ENCODE measurements at places on chromosomes 11 and 22.

GRCh38 chr11:87298155-87298554, 260.4 kb downstream of the TMEM135 start:
- no peak for DNase-seq

DNA sequence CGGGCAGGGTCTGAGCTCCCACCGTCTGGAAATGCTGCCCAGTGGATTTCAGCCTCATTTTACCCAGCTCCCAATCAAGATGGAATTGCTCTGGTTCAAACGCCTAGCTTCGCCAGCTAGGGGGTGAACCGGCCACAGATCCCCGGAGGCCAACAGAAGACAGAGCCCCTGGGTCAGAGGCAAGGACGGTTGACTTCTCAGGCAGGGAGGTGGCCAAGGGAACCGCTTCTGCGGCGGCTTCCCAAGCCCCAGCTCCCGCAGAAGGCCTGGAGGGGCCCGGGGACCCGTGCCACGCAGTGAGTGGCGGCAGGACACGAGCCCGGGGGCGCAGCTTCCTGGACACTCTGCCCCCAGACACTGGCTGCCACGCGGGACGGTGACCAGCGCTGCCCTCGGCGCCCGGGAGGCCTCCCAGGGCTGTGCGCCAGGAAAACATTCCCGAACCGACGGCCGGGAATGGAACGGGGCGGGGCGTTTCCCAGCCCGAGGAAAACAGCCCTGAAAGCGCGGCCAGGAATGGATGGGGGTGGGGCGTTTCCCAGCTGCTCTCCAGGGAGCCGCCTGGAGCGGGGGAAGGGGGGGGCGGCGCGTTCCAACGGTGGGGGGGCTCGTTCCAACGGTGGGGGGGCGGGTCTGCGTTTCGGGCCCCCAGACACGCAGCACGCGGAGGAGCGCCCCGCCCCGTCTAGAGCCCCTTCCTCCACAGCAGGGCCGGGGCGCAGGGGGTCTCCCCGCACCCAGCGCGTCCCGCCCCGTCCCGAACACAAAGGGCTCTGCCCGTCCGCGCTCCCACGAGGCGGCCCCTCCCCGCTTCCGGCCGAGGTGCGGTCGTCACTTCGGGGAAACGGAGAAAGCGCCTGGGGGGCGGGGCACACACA, 13.5 kb upstream of the B4GALNT4 start:
- peak; percentile 98 for DNase-seq

- DNase-seq = no peak
Measured at GRCh38 chr22:50551160-50551752, 5.6 kb downstream of the KLHDC7B start.

DNA sequence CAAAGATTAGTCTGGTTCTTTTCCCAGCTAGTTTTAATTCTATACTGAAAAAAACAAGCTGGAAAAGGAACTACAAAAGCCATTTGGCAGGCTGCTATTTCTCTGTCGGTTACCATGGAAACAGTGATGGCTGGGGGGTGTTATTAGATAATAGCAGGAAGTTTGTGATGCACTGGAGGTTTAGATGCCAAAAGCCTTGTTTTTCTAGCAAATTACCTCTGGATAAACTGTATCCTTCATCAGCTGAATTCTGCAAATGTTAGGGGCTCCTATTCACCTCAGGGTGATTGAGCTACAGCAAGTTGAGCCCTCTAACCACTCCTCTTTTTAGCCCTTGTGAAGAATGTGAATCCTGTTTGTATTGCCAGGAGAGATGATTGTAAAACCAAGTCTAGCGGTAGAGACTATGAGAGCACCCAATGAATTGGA, 25.2 kb downstream of the ALKBH3 start:
- DNase-seq = no peak

DNA sequence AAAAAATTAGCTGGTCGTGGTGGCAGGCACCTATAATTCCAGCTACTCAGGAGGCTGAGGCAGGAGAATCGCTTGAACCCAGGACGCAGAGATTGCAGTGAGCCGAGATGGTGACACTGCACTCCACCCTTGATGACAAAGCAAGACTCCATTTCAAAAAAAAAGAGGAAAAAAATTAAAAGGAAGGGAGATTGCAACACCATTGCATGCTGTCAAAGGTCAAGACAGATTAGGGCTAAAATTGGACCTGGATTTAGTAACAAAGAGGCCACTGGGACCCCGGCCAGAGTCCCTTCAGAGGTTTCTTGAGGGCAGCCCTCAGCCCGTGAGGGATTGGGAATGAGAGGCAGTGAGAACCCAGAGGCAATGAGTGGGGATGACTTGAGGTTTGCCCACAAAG, 8.2 kb upstream of the MAFF start:
- no peak for DNase-seq

DNA sequence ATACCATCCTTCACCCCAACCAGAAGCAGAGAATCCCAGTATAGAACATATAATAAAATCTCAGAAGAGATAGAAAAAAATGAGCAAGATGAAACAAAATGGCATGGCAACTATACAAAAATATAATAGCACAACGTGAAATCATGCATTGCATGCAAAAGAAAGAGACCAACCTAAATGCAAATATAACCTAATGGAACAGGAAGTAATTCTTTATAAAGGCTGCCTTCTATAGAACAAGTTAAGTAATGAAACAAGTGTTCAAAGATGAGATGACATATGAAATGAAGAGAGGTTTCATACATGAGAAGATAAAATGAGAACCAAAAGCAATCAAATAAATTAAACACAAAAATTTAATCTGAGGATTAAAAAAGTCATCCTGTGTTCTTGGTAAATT, 18.5 kb upstream of the ARHGAP20 start:
- no peak for DNase-seq

GRCh38 chr22:26851125-26851524, 193.7 kb downstream of the MIAT start:
- DNase-seq = no peak

DNA sequence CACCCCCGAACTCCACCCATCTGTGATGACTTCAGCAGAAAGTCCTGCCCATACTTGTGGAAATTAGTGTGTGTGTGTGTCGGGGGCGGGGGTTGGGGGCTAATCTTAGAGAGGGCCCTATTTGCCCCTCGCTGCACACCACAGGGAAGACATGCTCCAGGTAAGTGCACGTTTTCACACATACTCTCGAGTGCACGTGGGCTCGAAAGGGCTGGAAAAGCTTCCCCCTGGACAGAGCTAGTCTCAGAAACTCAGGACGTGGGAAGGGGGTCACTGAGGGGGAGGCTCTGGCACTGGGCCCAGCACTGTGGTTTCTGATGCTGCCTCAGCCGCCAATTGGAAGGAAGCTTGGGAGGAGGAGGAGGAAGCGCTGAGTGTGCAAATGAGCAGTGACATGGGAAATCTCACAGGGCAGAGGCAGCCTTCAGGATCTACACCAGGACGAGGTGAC, 40.7 kb upstream of the CD82 start:
- DNase-seq = no peak

GRCh38 chr22:44802071-44802700, 49.8 kb downstream of the ARHGAP8 start:
- DNase-seq = no peak

- DNase-seq = no peak
Measured at GRCh38 chr11:35274909-35275785, 136.2 kb downstream of the CD44 start.

DNA sequence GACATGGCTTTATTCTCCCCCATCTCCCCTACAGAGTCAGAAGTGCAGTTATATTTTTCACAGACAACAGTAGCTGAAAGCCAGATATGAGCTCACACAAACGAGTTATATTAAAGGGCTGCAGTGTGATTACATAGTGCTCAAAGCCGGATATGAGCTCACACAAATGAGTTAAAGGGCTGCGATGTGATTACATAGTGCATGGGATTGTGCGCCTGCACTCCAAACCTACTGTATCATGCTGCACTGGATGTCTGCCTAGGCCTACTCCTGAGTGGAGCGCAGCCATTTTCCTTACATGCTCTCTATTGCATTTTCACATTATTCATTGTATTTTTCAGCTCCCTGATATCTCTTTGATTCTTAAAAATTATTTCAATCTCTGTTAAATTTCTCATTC, 414.6 kb upstream of the LARGE1 start:
- DNase-seq = no peak

DNA sequence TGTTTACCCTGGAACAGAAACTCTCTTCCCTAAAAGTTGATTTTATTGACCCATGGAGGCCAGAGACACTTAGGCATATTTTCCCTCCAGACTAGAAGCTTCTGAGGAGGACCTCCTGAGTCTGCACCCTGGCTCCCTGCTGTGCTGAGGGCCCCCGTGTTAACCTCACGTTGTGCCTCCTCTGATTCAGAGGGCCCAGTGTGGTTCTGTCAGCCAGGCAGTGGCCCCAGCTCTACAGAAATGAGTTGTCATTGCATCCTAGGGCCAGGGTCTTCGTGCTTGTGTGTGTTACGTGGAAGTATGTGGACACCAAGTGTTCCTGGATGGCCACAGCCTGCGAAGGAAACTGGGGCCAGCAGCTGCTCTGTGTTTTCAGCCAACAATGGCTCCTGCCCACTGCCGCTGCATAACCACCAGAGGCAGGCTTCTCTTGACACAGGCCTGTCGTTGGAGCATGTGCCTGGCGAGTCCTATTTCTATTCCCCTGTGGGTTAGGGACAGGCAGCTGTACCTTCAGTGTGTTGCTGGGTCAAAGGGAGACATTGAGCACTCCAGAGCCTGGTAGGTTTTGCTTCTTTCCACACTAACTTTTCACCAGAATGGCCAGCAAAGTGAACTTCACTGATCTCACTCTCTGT, 44.5 kb downstream of the MED15 start:
- no peak for DNase-seq

- DNase-seq = no peak
Measured at GRCh38 chr11:114080769-114081168, 21.3 kb downstream of the ZBTB16 start.

- no peak for DNase-seq
Measured at GRCh38 chr11:76523147-76523546, 78.3 kb downstream of the EMSY start.

DNA sequence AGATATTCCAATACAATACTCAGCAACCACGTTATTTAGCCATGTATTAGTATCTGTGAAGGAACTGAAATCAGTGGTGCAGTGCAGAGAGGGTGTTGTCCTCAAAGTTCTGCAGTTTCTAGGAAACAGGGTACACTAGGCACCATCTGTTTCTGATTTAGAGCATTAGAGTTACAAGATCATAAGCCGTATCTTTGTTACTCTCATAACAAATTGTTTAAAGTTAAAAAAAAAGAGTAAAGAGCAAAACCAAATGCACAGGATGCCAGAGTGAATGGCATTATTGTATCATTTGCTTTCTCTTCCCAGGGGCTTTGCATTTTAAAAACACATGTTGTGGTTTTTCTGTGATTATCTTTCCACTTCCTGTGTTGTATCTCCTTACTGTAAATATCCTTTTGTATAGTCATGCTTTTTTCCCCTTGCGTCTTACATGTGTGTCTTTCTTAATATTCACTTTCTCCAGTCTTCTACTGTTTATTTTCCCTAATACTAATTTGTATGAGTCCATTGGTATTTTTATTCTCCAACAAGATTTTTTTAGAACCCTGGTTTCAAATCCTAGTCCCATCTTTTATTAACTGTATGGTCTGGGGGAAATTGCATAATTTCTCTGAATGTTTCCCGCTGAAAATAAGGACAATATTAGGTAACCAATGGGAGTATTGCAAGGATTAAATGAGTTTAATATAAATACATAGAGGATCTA, 15.2 kb upstream of the NUP160 start:
- peak; percentile 73 for DNase-seq

DNA sequence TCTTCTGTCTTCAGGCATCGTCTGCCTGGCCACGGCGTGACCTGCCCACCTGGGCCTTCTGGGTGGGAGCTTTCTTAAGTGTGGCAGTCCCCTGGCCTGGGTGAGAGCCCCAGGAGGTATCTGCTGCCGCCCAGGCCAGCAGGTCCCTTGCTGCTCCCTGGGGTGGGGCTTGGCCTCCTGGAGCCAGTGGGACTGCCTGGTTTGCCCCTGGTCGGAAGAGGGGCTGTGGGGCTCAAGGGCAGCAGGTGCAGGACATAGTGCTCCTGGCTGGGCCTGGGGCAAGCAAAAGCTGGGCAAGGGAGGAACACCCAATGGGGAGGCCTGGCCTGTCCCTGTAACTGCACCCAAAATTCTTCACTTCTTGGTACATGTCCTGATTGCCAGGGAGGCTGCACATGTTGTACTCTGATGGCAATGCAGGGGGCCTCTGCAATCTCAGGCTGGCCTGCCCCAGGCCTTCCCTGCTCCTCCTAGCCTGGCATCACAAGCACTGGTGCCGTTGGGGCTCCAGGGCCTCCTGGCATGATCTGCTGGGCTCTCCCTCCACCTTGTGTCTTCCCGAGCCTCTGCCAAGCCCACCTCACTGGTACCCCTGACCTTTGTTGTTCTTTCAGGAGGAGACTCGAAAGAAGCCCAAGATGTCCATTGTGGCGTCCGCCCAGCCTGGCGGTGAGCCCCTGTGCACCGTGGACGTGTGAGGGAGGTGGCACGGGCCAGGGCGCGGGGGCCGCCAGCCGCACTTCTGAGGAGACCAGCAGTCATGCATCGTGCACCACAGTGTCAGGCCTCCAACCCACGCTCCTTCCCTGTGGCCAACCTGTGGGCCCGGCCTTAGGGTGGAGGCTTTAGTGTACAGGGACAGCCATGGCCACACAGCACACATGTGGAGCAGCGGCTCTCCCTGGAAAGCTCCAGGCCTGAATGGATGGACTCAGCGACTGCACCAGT, 6.2 kb upstream of the RANBP1 start:
- DNase-seq = no peak

Data from fibroblast of skin of left biceps (primary cell).